ENCODE measurements at places on chromosomes 4 and X. TPM values are rescaled to one million over a fixed set of nuclear protein-coding genes. Genes with fewer than 3 reads are reported as not detected.

GRCh38 chr4:9771034-9771433 lies 10.4 kb upstream of the DRD5 start:
- no peak for DNase-seq

GRCh38 chrX:109936598-109936997 lies 66.3 kb upstream of the TMEM164 start:
- DNase-seq: no peak

GRCh38 chr4:61921920-61922319 lies 721.8 kb downstream of the ADGRL3 start:
- no peak for DNase-seq

DNA sequence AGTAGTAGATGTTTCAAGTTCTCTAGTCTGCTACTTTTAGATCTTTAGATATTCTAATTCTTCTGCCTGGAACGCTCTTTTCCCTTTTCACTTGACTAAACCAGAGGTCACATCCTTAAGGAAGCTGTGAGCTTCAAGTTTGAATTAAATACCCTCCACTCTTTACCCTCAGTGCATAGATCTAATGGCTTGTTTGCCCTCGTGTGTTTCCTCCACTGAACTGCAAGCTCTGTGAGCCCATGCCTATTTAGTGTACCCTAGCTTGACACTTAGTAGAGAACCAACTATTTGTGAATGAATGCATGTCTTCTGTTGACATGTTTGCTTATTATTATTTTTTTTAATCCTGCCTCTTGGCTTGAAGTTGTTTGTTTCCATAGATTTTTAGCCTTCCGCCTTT lies 138.3 kb downstream of the PDE5A start:
- DNase-seq: no peak

The PRIMPOL gene
- 10.2 TPM for total RNA-seq

The GAGE1 gene
- total RNA-seq: not detected

The LDB2 gene
- total RNA-seq: 3.9 TPM

Data from esophagus squamous epithelium (tissue), 5 donors.